ENCODE measurements at places on chromosomes 4 and X. TPM values are rescaled to one million over a fixed set of nuclear protein-coding genes. Genes with fewer than 3 reads are reported as not detected.

- no peak overlapping the region for H3K27ac ChIP-seq
- DNase-seq: no peak
- H3K4me1 ChIP-seq: no peaks in the 10 kb centered on the region
- H3K36me3 ChIP-seq: no peaks in the 10 kb centered on the region
- H3K27me3 ChIP-seq: no peaks in the 10 kb centered on the region
These were observed 72.0 kb upstream of the PJA1 start for GRCh38 chrX:69237236-69237635.

DNA sequence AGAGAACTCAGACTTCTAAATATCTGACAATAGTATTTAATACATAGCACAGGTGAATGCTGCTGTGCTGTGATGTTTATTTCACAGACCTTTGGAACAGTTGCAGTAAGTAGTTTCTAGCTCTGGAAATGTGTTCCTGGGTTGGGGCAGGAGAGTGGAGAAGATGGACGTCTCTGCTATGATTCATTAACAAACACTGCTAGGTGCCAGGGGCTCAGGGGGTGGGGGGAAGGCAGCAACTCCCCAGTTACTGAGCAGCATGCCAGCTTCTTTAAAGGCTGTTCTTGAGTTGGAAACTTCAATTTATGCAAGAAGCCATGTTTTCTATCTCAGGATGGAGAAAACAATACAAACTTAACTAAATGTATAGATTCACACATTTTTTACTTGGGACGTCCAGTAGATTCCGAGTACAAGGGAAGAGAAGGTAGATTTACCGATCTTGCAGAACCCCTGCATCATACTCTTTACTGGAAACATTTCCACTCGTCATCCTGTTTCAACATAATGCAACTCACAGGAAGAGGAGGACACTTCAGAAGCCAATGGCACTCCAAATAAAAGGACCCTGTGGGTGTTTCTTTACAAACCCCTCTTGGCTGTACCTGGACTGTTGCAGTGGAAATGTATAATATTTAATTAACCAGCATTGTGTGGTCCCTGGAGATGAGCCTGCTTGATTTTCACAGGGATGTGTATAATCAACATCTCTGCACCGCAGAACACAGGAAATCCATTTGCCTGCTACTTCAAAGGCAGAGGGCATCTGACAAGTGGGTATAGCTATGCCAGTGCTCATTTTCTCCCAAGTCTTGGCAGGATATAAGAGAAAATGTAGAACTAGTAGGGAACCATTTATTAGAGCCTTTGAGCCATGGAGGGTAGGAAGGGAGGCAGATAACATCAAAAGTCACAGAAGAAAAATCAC is 171.4 kb downstream of the SH3KBP1 start:
- H3K27me3 ChIP-seq: no peaks in the 10 kb centered on the region
- peaks cover 5% of the 10 kb centered on the region for H3K36me3 ChIP-seq
- peak; percentile 16 for DNase-seq
- peak overlapping the region; percentile 18 for H3K4me3 ChIP-seq
- no peak overlapping the region for H3K27ac ChIP-seq

DNA sequence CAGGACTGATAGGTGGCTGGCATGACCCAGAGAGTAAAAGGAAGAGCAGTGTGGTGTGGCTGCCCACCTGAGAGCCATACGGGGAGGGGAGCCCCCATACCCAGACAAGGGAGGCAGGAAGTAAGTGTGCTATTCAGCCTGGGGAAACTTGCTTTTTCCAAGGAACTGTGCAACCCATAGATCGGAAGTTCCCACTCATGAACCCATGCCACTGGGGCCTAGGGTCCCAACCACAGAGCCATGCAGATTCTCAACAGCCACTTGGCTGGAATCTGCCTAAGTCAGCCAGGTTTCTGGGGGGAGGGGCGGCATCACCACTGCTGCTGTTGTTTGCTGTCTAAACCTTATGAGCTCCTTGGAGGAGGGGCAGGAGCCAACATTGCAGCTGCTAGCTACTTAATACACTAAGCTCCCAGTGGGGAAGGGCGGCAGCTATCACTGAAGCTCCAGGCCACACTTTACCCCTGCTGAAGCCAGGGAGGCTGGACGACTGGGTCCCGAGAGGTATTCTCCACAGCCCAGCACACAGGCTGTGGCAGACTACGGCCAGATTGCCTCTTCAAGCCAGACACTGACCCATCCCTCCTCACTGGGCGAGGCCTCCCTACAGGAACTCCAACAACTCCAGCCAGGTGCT is 410.4 kb downstream of the INPP4B start:
- no peaks in the 10 kb centered on the region for H3K27me3 ChIP-seq
- H3K27ac ChIP-seq: no peak overlapping the region
- no peak overlapping the region for H3K4me3 ChIP-seq
- H3K4me1 ChIP-seq: no peaks in the 10 kb centered on the region
- H3K36me3 ChIP-seq: no peaks in the 10 kb centered on the region

- no peaks in the 10 kb centered on the region for H3K36me3 ChIP-seq
- H3K27me3 ChIP-seq: no peaks in the 10 kb centered on the region
- DNase-seq: no peak
- no peak overlapping the region for H3K4me3 ChIP-seq
- H3K27ac ChIP-seq: no peak overlapping the region
These were observed 23.8 kb upstream of the PLK4 start for GRCh38 chr4:127856813-127857447.

- no peak overlapping the region for H3K4me3 ChIP-seq
- no peak for DNase-seq
- no peak overlapping the region for H3K27ac ChIP-seq
- no peaks in the 10 kb centered on the region for H3K36me3 ChIP-seq
- no peaks in the 10 kb centered on the region for H3K27me3 ChIP-seq
These were observed 10.9 kb downstream of the SMARCA1 start for GRCh38 chrX:129512409-129512808.

- H3K4me3 ChIP-seq: no peak overlapping the region
- no peaks in the 10 kb centered on the region for H3K4me1 ChIP-seq
These were observed 19.7 kb upstream of the GPM6B start for GRCh38 chrX:13836575-13836974.

DNA sequence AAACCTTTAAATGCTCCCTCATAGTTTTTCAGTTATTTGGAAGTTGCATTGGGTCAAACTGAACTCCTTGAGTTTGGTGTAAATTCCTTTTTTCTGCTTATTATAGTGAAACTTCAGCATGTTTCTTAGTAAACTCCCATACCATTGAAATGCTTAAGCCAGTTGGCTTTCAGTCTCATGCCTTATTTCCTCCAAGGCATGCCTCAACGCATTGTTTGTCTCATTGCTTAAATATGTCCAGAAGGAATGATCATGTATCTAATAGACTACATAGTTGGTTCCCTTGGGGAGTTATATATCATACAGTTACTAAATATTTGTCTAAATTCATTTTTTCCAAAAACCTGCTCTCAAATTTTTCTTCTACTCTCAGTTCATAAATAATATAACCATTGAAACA is 114.0 kb downstream of the STOX2 start:
- H3K27me3 ChIP-seq: no peaks in the 10 kb centered on the region
- H3K36me3 ChIP-seq: no peaks in the 10 kb centered on the region
- H3K27ac ChIP-seq: no peak overlapping the region
- H3K4me3 ChIP-seq: no peak overlapping the region
- no peaks in the 10 kb centered on the region for H3K4me1 ChIP-seq

GRCh38 chr4:101237773-101238172 is 109.6 kb downstream of the PPP3CA start:
- no peaks in the 10 kb centered on the region for H3K4me1 ChIP-seq
- no peaks in the 10 kb centered on the region for H3K36me3 ChIP-seq
- H3K27ac ChIP-seq: no peak overlapping the region

DNA sequence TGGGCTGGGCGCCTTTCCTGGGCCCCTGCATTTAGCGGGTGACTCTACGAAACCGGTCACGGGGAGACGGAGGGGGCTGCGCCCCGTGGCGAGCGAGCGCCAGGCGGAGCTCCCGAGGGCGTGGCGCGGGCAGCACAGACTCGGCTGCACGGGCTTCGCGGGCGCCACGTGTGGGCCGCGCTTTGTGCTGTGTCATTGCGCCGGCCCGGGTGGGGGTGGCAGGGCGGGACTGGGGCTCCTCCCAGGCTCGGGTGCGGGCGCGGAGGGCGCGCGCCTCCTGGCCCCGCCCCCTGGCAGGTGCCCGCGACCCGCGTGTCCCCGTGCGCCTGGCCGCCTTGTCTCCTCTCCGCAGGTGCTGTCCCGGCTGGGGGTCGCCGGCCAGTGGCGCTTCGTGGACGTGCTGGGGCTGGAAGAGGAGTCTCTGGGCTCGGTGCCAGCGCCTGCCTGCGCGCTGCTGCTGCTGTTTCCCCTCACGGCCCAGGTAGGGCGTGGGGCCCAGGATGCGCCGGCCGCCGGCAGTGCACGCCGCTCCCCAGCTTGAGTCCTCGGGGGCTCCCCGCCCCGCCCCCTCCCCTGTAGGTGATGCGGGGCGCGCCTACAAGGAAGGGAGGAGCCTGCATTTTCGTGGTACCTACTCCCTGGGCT is 651 bp downstream of the UCHL1 start:
- H3K4me1 ChIP-seq: no peaks in the 10 kb centered on the region
- H3K27ac ChIP-seq: no peak overlapping the region
- peaks cover 21% of the 10 kb centered on the region for H3K27me3 ChIP-seq
- DNase-seq: peak; percentile 2
- H3K36me3 ChIP-seq: no peaks in the 10 kb centered on the region

DNA sequence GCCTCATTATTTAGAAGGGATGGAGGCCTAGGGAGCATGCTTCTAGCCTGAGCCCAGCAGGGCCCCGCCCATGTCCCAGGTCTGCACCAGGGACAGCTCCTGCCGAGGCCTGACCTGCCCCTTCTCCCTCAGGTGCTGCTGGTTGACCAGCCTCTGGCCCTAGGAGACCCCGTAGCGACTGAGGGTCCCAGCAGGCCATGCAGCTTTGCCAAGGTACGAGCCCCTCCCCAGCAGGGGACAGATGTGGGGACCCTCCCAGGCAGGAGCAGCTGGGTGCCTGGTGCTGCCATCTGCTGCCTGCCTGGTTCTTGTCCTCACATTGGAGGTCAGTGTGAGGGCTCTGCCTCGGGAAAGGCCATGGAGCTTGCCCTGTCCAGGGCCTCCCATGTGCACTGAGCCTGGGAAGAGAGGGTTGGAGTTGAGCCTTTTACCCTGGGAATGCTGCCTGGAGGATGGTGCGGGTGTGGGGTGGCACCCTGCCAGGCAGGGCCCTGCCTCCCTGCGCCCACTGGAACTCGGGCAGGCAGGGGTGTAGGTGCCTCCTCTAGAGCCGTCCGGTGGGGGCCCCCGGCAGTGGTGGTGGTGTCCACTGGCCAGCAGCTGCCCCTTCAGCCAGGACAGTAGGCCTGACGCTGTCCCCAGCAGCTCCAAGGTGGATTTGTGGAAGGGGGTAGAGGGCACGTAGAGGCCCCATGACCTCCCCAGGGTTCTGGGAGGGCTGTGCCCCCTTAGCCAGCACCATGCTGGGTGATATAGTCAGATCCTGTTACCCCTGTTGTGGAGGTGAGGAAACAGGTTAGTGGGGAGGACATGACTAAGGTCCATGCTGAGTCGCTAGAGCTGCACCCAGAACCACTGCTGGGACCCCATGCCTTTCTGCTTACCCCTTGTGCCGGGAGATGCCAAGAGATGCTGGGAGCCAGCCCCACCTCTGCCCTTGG is 2.2 kb upstream of the MSANTD1 start:
- H3K27ac ChIP-seq: no peak overlapping the region
- H3K27me3 ChIP-seq: no peaks in the 10 kb centered on the region
- DNase-seq: no peak
- no peak overlapping the region for H3K4me3 ChIP-seq

PABPC5 gene
- not detected for polyA plus RNA-seq

Measured in CD4-positive, CD25-positive, alpha-beta regulatory T cell (primary cell).